ENCODE measurements at places on chromosomes 2 and 18.
A peak's percentile ranks its signal among the peaks of the same experiment; 100 is the strongest.

DNA sequence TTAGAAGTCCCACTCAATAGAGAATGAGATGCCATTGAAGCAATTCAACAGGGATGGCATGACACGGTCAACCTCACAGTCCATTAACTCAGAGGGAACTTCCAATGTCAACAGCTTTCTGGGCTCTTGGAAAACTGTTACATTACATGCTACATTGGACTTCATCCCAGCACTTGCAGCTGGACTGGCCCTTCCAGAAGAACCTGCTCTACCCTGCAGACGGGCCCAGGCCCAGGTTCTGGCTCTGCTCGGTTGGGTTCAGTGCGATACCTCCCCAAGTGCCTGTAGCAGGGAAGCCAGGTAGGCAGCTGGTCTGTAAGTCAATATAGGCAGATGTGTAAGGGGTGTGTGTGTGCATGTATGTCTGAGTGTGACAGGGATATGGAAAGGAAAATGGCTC is 12.9 kb downstream of the LAMA1 start:
- no peak for DNase-seq

- DNase-seq: no peak
These were observed 165.3 kb upstream of the STK17B start for GRCh38 chr2:196336715-196337114.

- no peak for DNase-seq
These were observed 18.2 kb upstream of the DAW1 start for GRCh38 chr2:227853204-227853629.

- no peak for DNase-seq
These were observed 149.1 kb downstream of the SLC8A1 start for GRCh38 chr2:40302751-40303325.

DNA sequence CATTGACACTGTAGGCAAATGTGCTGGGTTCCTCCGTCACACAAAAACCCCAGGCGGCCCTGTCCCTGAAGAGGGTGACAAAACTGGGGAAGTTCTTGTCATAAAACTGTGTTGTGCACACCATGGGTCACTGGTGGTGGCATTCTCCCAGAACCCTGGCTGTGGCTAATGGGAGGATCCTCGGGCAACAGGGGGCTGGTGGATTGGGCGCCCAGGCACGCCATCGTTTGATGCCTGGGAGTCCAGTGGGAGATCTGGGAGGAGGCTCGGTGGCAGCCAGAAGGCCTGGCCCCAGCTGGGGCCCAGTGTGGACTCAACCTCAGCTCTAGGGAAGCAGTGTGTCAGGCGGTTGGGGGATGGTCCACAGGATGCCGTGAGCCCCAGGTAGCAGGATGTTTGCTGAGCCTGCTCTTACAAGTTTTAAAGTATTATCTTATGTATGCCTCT is 140.7 kb downstream of the ACOXL start:
- DNase-seq: no peak

GRCh38 chr2:26877276-26877675 is 29.3 kb downstream of the DPYSL5 start:
- DNase-seq: no peak

- no peak for DNase-seq
These were observed 68.5 kb downstream of the AGPS start for GRCh38 chr2:177460973-177461585.

DNA sequence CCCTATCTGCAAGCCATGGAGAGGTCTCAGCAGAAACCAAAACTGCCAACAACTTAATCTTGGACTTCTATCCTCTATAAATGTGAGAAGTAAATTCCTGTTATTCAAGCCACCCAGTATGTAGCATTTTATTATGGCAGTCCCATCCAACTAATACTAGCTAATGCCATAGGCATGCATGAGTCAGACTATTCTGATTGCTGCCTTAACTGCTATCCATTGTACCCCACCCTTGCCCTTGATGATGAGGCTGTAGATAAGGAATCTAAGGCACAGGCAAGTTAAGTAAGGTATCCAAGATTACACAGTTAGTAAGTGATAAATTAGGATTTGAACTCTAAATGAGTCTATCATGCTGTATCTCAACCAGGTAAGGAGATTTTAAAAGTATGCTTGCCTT is 223.0 kb downstream of the UBE2E3 start:
- DNase-seq: peak; percentile 21

- DNase-seq: peak; percentile 34
These were observed 796 bp upstream of the DYSF start for GRCh38 chr2:71452565-71452964.

DNA sequence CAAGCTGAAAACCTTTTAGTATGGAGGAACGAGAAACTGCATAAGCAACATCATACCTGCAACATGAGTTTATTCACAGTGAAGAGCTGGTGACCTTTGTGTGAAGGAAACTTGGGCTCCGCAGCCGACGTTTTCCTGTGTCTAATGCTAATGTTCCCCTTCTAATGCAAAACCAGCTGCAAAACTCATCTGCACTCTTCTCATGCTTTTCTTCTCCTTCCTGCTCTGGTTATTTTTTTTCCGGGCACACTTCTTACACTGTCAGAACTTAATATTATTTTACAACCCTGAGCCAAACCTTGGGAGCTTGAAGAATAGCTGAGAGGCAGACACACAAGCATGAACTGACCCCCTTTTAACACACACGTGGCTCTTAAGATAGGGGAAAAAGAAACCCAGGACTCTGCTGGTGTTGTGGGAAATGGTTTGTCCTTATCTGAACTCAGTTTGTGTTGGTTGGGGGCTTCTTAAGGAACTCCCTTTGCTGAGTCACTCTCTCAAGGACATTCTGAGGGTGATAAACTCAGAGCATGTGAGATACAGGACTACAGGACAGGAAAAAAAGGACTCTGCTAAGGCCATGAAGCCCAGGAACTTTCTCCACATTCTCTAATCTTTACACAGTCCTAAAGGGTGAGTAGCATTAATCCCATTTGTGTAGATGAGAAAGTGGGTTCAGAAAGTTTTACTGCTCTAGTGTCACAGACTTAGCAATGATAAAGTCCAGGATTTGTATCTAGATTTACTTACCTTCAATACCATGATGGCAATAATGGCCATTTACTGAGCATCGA is 439.3 kb upstream of the TRIB2 start:
- DNase-seq: no peak

DNA sequence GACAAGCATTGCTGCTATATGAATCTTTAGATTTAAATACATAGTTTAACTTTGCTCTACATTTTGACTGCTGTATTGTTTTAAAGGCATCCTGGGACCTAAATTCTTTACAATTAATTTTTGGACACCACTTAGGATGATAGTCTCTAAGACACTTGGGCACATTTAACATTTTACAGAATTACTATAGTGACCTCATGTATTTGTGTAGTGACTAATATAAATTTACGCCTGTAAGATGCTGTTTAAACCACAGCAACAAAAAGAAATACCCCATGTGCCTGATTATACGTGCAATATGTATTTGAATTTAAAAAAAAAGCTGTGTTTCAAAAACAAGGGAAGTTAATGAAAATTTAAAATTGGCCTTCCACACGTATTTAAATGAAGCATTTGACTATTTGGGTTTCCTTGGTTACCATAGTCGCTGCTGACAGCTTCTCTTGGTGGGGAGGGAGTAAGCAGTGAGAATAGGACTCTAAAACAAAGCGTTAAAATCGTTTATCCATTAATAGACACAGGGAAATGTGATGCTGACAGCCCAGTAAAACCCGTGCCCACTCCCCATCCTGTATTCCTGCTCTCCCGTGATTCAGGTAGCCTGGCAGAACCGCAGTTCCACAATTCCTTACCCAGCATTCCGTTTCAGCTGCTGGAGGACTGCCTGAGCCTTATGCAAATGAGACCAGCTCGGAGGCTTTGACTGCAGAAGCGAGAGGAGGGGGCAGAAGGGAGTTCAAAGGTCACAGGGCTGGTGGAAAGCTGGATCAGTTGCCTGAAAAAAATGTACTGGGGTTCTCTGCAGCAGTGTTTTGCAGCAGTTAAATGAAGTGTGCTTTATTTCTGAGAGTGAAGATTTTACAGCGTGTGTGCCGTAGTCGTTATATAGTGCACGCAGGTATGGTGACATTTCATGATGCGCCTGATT is 104.3 kb downstream of the CSRNP3 start:
- DNase-seq: no peak

GRCh38 chr2:232504438-232504837 is 15.8 kb upstream of the PRSS56 start:
- DNase-seq: no peak

GRCh38 chr2:160227293-160227915 is 27.3 kb upstream of the ITGB6 start:
- DNase-seq: peak; percentile 17

DNA sequence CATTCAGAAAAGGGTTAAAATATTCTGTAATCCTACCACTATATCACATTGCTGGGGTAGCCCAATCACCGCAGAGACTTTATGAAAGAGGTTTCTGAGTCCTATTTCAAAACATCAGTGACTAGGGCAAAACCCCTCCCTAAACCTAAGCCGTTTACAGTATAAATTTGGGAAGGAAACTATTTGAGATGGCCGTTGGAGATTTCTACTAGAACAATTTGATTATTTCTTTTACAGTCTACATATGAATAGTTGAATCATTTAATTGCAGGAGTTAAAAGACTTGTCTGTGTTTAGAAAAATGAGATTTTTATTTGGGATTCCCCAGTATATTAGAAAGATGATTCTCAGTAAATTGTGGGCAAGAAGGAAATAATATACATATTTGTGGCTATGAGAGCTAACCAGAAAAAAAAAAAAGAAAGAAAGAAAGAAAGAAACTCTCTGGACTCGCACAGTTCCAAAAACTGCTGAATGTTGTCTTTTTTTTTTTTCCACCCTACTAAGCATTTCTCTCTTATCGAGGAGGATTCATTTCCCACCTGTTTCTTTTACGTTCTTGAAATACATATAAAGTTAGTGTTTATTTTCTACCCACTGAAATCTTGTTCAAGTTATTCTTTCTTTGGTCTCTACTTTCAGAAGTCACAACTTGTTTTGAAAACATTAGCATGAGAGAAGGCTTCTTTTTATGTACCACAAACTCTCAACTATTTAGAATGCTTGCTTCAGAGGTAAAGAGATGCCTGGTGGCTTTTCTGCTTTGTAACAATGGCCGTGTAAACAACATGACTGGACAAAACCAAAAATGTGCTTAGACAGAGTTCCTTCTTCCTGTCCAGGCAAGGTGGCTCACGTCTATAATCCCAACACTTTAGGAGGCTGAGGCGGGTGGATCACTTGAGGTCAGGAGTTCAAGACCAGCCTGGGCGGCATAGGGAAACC is 65.9 kb downstream of the BCL2 start:
- DNase-seq: no peak

GRCh38 chr18:61413396-61413795 is 80.2 kb downstream of the CDH20 start:
- DNase-seq: no peak

DNA sequence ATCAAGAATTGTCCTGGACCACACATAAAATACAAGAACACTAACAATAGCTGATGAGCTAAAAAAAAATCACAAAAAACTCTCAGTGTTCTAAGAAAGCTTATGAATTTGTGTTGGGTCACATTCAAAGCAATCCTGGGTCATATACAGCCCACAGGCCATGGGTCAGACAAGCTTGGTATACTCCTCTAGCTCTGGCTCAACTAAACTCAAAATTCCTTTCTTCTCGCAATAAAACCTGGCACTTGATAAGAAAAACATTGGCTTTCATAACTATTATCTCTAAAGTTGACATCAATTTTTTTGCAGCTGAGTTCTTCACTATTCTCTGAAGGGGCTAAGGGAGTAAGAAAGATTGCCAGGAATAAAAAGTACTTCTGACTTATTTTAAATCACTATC is 38.3 kb downstream of the FBXO48 start:
- no peak for DNase-seq

GRCh38 chr2:171320731-171321130 is 113.1 kb downstream of the METTL8 start:
- no peak for DNase-seq

DNA sequence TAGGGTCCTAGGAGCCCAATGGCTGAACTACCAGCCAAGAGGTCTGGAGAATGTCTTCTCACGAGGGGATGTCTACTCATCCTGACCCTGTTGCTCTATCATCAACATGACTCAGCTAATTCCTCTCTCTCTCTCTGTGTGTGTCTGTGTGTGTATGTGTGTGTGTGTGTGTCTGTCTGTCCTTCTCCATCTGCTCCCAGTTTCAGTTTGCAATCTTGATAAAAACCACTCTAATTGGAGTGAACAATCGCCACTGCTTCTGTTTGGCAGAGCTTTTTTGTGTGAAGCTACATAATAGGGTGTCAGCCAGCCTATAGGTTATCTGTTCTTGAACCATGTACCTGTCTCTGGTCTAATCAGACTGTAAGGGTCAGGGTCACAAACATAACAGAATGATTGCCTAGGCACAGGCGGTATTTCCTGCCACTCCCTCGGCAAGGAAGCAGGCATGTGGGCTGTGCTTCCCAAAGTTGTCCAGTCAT is 219.8 kb downstream of the SH3BP4 start:
- DNase-seq: no peak

- DNase-seq: no peak
These were observed 357.6 kb downstream of the RAD51AP2 start for GRCh38 chr2:17160594-17160993.

- no peak for DNase-seq
These were observed 46.5 kb downstream of the KCNIP3 start for GRCh38 chr2:95343429-95344214.

- no peak for DNase-seq
These were observed 12.0 kb downstream of the SMARCAL1 start for GRCh38 chr2:216424274-216424673.

- DNase-seq: no peak
These were observed 23.8 kb upstream of the CABYR start for GRCh38 chr18:24114924-24115549.

DNA sequence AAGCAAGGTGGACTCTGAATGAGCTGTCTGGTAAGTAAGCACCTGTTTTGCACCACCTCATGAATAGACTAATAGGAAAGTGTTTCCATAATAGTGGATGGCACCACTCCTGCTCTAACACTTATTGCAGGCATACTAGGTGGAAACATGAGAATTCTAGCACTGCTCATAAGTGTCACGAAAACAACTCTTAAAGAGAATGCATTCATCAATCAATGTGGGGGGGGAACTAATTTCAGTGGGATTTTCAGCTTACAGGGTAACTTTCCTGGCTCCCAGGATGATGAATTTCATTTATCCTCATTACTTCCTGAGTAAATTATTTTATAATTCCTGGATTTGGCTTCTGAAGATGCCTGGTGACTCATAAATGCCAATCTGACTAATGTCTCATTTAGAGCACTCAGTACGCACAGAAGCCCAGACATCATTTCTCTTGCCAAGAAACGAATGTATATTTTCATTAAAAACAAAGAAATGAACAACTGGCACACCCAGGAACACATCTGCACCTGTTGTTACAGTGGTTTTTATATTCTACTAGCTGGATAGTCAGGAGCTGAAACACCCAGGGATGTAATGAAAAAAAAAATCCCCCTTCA is 129.6 kb downstream of the PID1 start:
- DNase-seq: no peak

DNA sequence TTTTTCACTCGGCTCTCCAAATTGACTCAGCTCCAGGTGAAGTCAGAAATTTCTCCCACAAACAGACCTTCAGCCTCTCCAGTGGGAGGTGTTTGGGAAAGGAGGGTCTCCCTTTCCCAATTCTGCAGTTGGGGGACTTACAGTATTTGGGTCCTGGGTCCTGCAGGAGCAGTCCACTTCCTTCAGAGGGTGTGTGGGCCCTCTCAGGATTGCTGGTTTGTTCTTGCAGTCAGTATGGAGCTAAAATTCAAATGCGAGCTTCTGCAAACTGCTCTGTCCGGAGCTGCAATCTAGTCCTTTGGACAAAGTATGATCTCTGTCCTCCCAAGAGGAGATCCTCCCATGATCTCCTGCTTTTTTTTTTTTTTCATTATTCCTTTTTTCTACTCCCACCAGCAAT is 87.9 kb upstream of the MSTN start:
- no peak for DNase-seq

All from T1000 (cell line).